Ureter (tissue), 1 donor: ENCODE measurements at places on chromosomes 4 and X.

DNA sequence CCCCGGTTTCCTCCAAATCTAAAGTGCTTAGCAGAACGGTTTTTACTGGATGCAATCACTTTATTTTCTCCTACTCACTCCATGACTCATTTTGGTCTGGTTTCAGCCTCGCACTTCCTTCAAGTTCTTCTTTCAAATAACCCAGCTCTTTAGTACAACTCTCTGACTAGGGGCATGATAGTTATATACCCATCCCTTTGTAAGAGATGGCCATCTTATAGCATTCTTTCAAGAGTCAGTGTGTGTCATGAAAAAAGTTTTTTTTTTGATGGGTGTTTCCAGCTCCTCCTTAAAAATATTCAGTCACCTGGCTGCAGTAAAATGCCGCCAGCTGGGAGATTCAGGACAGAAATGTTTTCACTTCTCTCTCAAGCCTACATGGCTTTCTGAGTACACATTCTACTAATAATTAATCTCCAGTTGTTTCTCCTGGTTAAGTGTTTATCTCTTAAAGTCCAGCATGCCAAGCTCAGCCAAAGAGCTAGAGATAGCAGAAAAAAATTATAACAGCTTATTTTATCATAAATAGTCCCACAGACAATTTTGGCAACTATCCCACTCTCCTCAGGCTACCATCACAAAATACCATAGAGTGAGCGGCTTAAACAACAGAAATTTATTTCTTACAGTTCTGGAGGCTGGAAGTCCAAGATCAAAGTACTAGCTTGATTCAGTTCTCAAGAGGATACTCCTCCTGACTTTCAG, 139.3 kb downstream of the GASK1B start:
- no peak for DNase-seq

GRCh38 chr4:79798047-79798446, 275.0 kb downstream of the ANTXR2 start:
- DNase-seq: no peak

- DNase-seq: no peak
These were observed 47.4 kb upstream of the ZNF518B start for GRCh38 chr4:10504570-10505179.

DNA sequence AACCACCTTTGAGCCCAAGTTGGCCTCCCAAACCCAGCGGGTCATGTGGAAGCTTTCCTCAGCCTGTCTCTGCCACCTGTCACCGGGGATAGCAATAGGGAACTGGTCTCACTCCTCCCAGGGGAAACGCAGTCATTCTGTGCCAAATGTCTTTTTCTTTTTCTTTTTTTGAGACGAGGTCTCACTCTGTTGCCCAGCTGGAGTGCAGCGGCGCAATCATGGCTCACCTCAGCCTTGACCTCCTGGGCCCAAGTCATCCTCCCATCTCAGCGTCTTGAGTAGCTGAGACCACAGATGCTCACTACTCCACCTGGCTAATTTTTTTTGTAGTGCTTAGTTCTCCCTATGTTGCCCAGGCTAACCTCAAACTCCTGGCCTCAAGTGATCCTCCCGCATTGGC, 40.3 kb downstream of the MED28 start:
- DNase-seq: no peak

- no peak for DNase-seq
These were observed 91.2 kb downstream of the FAM53A start for GRCh38 chr4:1592709-1593417.

DNA sequence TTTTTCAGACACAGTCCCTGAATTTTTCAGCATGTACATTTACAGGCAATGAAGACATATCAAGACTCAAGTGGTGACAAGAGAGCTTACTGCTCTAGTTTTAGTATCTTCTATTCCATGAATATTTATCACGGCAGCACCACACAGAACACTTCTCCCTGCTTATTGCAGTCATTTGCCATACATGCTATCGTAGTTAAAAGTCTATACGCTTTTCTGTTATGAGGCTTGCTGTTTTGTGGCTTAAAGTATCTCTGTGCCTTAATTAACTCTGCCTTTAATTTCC, 65.4 kb upstream of the GK2 start:
- no peak for DNase-seq

GRCh38 chrX:22025751-22026150, 6.4 kb upstream of the PHEX start:
- DNase-seq: no peak

- no peak for DNase-seq
These were observed 405.3 kb downstream of the PPP4R3C start for GRCh38 chrX:27057883-27058282.

GRCh38 chrX:148643460-148643859, 143.0 kb downstream of the AFF2 start:
- DNase-seq: no peak

DNA sequence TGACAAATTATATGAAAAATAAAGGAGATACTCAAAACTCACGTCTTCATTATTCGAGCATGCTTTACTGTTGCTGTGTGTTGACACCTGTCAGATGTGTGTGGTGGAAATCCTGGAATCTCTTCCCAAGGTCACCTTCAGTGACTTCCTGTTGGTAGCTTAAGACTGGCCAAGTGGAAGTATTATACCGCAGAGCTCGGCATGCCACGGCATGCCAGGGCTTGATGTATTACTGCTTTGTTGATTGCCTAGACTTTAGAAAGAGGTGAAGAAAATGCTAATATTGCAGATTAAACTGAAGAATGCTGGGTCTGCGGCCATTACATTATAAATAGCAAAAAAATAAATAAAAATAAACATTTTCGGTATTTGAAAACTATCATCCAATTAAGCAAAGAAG, 4.6 kb downstream of the TREX2 start:
- no peak for DNase-seq

- DNase-seq: no peak
These were observed 90.1 kb upstream of the PSAPL1 start for GRCh38 chr4:7524843-7525242.

DNA sequence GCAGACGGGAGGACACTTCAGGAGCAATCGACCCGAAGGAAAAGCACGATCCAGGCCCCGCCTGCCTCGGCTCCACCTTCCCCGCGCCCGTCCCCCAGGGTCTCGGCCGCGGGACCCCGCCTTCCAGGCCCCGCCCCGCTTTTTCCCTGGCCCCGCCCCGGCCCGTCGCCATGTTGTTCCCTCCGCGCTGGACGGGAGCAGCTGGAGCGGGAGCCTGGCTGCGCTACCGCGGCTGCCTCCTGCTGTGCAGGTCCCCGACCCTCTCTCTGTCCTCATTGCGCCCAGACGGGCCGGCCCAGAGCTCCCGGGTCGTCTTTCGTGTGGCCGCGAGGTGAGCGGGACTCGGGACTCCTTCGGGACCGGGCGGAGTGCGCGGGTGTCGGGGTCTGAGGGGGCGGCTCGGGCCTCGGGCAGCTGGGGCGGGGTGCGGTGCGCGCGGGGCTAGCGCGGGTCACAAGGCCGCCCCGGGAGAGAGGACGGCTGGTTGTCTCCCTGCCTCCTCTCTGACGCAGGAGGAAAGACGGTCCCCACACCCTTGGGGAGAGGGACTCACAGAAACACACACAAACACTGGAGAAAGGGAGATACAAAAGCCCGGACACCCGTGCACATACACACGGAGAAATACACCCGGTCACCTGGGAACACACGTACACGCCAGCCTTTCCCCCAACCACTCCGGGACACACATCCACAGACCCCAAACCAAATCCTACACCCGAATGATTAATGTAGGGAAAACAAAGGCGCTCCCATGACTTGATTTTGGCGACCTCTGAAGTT, at the start of gene RAB9A:
Gene RAB9A, plus strand, starts transcription at position 171 of the 783 bp plus-strand sequence. CDS start 19,619 bp downstream, outside the sequence.
- peak; percentile 89 for DNase-seq
